ENCODE measurements at places on chromosomes 1 and 21.

GRCh38 chr1:222938986-222939385 lies 124.1 kb downstream of the DISP1 start:
- no peak for DNase-seq

- no peak for DNase-seq
Observed at GRCh38 chr1:43036932-43037331, 78.3 kb upstream of the SLC2A1 start.

DNA sequence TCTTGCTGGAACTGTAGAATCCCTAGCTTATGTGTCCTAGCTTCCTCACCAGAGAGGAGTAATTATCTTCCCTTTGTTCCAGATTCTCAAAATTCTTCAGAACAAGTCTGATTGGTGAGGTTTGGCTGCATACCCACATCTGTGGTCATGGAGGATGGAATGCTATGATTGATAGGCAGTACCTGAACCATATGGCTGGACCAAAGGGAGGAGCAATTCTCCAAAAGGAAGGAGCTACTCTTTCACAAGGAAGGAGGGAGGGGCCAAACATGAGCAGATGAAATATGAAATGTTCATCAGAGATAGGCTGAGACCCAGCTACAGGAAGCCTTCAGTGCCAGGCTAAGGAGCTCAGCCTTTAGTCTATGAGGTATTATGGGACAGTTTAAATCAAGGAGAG lies 5.0 kb upstream of the RNF19B start:
- DNase-seq = no peak

GRCh38 chr1:230356869-230357794 lies 69.0 kb downstream of the PGBD5 start:
- DNase-seq = peak; percentile 51

GRCh38 chr1:213163278-213163711 lies 112.3 kb downstream of the RPS6KC1 start:
- no peak for DNase-seq

- no peak for DNase-seq
Observed at GRCh38 chr1:71364236-71364635, 283.4 kb upstream of the ZRANB2 start.

- DNase-seq = no peak
Observed at GRCh38 chr1:21814241-21814918, 2.3 kb downstream of the LDLRAD2 start.

- DNase-seq = no peak
Observed at GRCh38 chr1:231026576-231026975, 13.5 kb downstream of the FAM89A start.

- DNase-seq = no peak
Observed at GRCh38 chr1:40314721-40315238, 2.3 kb downstream of the COL9A2 start.

DNA sequence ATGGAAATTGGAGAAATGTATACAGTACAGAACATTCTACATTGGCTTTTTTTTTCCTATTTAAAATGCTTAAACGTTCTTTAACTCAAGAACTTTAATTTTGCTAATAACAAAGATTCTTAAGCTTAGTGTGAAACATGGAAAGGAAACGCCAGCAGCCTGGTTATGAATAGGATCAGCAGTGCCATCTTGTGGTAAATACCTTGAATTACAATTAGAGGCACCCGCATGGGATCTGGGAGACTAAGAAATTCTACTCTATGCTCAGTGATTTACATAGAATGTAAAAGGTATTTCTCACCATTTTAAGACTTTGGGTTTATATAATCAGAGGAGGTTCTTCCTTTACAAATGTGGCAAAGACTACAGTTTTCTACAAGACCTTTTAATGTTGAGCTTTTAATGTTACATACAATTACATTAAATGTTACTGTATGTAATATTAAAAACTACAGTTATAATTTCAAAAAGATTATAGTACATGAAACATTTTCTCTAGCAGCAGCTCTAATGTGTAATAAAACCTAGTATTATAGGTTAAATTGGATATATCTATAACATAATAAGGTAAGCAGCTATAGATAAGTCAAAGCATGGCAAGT lies 32.1 kb upstream of the APOBEC4 start:
- DNase-seq = no peak

DNA sequence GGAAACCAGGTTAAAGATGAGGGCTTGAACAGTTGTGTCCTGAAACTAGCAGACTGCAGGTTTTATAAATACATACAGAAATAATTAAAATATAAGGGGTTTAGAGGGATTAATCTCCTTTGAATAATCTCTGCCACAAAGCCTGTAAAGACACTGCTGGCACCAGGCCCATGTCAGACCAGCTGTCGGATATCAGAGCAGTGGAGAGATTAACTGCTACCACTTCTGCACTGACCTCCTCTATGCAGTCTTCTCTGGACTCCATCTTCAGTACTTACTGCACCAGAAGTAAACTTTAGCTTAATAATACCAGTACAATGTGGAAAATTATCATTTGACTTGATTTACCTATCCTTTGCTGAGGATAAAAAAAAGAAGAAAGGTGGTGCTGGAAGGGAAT lies 128.6 kb downstream of the LHX4 start:
- DNase-seq = no peak

Data from natural killer cell treated with Interleukin-12 subunit alpha and Interleukin-12 subunit beta and Interleukin-15 and Interleukin-18, amount 100 ng/mL, for 72 hours (primary cell).